ENCODE measurements at places on chromosomes 16 and 17.

DNA sequence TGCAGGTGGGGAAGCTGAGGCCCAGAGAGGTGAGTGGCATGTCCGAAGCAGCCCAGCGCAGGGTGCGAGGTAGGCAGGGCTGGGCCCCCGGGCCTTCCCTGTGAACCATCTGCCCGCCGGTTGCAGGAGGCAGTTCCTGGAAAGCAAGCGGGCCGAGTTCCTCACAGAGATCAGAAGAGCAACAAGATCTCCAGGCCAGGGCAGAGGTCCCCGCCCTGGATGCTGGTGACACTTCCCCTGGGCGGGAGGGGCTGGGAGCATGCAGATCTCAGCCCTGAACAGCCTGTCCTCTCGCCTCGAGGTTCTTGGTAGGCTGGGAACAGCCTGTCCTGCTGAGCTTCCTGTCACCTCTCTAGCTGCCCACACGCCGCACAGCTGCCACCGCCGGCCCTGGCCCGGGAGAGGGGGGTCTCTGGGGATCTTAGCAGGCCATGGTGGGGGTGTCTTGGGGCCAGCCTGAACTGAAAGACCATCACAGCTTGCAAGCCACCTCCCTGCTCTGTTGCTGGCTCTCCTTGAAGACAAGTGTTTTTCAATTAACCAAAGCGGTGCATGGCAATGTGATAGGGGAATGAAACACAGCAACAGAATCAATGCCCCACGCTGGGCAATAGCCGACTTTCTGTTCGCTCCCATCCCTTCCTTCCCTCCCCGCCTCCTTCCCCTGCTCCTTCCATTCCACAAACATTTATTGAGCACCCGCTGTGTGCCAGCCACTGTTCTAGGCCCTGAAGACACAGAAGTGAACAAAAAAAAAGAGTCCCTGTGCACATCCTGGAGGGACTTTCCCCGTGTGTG is 31.7 kb downstream of the SOCS1 start:
- no peak for DNase-seq

DNA sequence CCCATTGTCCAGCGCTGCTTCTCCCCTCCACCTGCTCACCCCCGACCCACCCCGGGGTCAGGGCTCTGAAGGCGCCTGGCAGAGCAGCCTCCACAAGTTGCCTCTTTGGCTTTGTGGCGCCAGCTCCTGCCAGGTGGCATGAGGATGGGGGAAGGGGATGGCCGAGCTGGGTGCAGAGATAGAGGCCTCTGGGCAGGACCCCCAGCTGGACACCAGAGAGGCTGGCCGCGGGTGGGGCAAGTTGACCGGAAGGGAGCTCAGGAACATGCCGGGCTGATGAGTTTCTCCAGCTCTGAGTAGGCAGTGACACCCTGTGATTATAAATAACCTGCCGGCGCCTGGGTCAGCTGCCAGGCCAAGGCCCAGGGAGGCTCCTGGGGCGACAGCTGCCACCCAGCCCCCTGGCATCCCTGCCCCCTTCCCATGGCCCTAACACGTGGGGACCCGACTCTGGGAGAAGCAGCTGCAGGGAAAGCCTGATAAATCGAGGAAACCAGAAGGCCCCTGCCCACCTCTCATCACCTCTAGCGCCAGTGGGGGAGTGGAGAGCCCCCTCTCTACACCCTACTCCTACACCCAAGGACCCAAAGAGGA is 729 bp downstream of the P2RX5 start:
- DNase-seq = no peak

- no peak for DNase-seq
These were observed 7.3 kb downstream of the STAT3 start for GRCh38 chr17:42380935-42381334.

DNA sequence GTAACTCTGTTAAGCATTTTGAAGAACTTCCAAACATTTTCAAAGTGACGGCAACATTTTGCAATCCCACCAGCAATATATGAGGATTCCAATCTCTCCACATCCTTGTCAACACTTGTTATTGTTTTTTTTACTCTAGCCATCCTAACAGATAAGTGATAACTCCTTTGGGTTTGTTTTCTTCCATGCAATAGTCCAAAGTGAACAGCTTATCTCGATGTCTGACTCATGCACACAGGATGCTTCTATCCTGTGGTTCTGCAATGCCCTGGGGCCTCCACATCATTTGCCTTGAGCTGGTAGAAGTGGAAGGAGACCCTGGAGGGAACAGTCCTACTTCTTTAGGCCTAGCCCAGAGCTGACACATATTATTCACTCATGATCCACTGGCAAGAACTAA is 13.0 kb downstream of the TLE7 start:
- DNase-seq = no peak

DNA sequence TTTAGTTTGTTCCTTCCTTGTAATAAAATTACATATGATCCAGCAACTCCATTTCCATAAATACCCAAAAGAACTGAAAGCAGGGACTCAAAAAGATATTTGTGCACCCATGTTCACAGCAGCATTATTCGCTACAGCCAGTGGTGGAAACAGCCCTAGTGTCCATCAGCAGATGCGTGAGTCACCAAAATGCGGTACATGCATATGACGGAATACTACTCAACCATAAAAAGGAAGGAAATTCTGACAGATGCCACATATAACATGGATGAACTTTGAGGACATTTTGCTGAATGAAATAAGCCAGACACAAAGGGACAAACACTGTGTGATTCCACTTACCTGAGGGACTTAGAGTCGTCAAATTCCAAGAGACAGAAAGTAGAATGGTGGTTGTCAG is 9.1 kb upstream of the SLC47A2 start:
- no peak for DNase-seq

DNA sequence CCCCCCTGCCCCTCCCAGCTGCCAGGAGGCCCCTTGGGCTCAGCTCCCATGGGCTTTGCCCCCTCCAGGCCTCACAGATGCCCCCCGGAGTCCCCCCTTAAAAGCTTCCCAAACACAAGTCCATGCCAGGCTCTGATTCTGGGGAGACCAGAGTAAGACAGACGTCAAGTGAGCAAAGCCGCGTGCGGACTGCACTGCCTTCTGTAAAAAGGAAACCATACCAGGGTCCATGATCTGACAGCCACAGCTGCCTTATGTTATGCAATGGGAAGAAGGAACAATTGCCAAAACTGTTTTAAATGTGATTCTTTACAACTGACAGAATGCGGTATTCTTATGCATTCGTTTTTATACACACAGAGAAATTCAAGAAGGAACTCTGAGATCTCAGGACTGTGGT is 17.9 kb upstream of the HEXD start:
- no peak for DNase-seq

DNA sequence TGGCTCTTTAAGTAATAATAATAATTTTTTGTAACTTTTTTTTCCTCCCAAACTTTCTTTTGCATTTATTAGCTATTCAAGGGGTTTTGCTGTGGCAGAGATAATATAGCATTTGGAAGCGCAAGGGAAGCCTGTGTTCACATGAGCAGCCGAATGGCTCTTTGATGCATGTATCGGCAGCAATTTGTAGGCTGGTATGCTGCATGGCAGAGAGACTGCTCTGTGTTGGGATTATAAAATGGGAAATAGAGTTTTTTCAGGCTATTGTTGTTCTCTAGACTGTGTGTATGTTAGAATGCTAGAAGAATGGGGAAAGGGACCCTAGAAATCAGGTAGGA is 94.6 kb upstream of the SALL1 start:
- DNase-seq = no peak

GRCh38 chr17:78611607-78612006 is 34.4 kb upstream of the DNAH17 start:
- no peak for DNase-seq

GRCh38 chr17:42289611-42290181 is 1.4 kb downstream of the STAT5A start:
- no peak for DNase-seq

DNA sequence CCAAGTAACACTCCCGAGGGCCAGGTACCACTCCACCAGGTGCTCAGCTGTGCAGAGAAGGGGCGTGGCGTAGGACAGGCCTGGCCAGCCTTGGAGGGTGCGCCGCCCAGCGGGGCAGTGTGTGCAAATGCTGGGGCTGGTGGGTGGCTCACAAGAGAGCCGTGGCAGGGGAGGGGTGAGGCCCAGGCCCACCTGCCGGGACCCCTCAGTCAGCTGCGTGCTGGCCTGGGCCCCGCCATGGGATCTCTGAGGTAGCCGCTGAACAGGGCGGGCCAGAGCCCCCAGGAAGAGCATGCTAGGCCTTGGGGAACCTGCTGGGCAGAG is 8.8 kb downstream of the TPSG1 start:
- no peak for DNase-seq

DNA sequence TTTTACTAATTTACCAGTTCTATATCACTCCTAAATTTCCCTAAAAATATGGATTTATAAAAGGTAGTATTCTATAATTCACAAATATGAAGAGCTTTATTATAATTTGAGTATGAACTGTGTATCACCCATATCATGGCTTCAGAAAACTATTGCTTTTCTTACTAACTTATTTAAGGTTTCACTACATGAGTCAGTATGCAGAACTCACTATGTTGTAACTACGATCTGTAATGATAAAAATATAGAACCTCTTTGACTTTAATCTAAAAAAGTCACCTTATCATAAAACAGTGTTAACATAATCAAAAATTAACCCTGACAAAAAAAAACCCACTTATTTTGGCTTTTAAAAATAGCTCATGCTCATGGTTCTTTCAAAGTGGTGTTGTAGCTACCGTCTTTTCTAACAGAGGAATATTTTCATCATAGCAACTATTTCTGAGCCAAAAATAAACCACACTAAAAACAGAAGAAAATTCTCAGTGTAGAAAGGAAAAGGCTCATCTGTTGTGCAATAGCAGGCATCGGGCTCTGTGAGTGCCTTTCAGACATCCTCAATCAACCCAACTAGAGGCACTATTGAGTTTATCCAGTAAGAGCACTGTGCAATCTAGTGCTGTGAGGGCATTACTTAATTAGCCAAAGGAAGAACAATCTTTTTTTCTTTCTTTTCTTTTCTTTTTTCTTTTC is 42.1 kb downstream of the ITGAM start:
- DNase-seq = no peak

- DNase-seq = no peak
These were observed 18.4 kb upstream of the EXOC7 start for GRCh38 chr17:76121932-76122430.

DNA sequence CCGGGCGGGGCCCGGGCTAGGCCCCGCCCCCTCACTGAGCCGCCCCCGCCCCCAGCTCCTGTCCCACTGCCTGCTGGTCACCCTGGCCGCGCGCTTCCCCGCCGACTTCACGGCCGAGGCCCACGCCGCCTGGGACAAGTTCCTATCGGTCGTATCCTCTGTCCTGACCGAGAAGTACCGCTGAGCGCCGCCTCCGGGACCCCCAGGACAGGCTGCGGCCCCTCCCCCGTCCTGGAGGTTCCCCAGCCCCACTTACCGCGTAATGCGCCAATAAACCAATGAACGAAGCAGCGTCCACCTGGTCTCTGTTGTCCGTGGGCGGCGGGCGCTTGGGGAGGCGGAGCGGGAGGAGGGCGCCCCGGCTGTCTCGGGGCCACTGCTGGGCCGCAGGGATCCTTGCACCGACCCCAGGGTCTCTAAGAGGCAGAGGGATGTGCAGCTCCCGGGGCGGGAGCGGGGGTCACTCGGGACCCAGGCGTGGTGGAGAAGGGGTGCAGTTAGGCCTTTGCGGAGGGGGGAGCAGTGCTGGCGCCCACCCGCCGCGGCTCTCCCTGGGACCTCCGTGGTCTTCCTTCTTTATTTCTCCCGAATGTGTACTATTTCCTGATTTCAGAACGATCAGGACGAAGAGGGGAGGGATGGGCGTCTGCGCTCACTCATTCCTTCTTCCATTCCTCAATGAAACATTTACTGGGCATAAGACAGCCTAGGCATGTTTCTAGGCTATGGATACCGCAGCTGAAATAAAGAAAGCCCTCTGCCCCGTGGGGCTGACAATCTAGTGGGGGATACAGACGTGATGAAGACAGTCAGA is 2.0 kb downstream of the HBZ start:
- no peak for DNase-seq

GRCh38 chr16:10849736-10850477 is 27.1 kb upstream of the CIITA start:
- DNase-seq = no peak

DNA sequence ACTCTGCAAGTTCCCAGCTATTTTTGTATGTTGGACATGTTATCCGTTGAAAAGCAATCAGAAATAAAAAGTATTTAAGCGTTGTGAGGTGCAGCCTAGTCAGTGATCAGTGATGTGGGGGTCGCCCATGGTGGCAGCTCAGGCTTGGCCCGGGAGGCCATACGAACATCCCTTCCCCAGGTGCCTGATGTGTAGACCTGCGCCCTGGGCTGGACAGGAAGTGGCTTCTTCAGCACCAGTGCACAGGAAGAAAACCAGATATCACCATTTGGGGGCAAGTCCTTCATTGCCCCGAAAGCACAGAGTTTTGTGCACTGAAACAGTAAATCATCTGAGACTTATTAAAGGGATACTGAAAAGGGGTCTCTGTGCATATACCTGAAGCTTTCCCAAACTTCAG is 98.9 kb downstream of the SOCS1 start:
- no peak for DNase-seq

DNA sequence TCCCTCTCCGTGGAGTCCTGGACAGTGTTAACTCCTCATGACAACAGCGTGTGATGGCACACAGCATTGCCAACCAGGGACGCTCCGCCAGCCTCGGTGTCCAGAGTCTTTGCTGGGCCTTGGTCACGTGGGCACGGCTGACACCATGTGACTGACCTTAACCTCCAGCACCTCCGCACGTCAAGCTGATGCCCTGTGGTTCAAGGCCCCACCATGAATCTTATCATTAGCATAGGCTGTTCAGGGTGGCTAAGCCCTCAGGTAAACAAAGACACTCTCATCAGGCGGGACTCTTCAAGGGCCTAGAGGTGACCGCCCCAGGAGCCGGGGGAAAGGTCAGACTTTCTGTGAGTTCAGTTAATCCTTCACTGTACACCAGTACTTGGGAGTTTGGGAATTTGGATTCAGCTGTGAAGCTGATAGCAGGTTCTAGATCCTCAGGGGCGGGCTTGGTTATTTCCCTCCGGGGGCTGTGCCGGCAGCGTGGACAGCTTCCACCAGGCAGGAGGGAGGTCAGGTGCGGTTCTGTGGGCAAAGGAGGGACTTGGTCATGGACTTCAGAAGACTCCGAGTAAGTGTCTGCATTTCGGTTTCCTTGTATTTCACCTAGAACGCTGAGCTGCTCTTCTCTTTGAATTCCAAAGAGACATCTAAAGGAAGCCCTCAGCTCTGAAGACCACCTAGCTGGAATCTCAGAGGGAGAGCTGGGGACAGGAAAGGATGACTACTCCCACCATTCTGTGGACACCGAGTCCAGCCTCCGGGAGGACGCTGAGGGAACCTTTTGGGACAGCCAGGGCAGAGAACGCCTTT is 195.5 kb upstream of the CIBAR2 start:
- DNase-seq = no peak

GRCh38 chr17:27807567-27808470 is 7.5 kb upstream of the NOS2 start:
- no peak for DNase-seq

GRCh38 chr16:87057211-87057881 is 259.8 kb downstream of the C16orf95 start:
- DNase-seq = no peak

All from HS-27A (cell line).